ENCODE measurements at places on chromosomes 5 and 9. TPM values are rescaled to one million over a fixed set of nuclear protein-coding genes. Genes with fewer than 3 reads are reported as not detected.

- DNase-seq, result no peak
- no peaks in the 10 kb centered on the region for H3K27me3 ChIP-seq
- H3K36me3 ChIP-seq, result no peaks in the 10 kb centered on the region
- no peak overlapping the region for H3K4me3 ChIP-seq
These were observed 10.5 kb downstream of the PJA2 start for GRCh38 chr5:109399092-109399759.

The IFNA6 gene
- not detected for polyA plus RNA-seq

The FSTL4 gene
- 0.07 TPM for polyA plus RNA-seq

- H3K4me3 ChIP-seq, result no peak overlapping the region
- no peaks in the 10 kb centered on the region for H3K36me3 ChIP-seq
- H3K27ac ChIP-seq, result no peak overlapping the region
- H3K4me1 ChIP-seq, result peaks cover 3% of the 10 kb centered on the region
- H3K27me3 ChIP-seq, result no peaks in the 10 kb centered on the region
- DNase-seq, result no peak
These were observed 7.6 kb downstream of the SLC31A2 start for GRCh38 chr9:113158446-113158845.

The NDUFA8 gene
- 88.0 TPM for polyA plus RNA-seq

The SLC6A18 gene
- not detected for polyA plus RNA-seq

GRCh38 chr5:60262576-60263295, 369.2 kb upstream of the PDE4D start:
- no peak overlapping the region for H3K27ac ChIP-seq
- H3K4me3 ChIP-seq, result no peak overlapping the region
- DNase-seq, result no peak
- H3K27me3 ChIP-seq, result no peaks in the 10 kb centered on the region
- no peaks in the 10 kb centered on the region for H3K4me1 ChIP-seq
- H3K36me3 ChIP-seq, result no peaks in the 10 kb centered on the region

GRCh38 chr5:137622850-137623249, 113.0 kb downstream of the KLHL3 start:
- H3K4me1 ChIP-seq, result peaks cover 3% of the 10 kb centered on the region
- H3K36me3 ChIP-seq, result no peaks in the 10 kb centered on the region
- no peak overlapping the region for H3K27ac ChIP-seq
- H3K27me3 ChIP-seq, result no peaks in the 10 kb centered on the region
- DNase-seq, result peak; percentile 18

GRCh38 chr5:158838781-158839180, 260.9 kb downstream of the EBF1 start:
- H3K27me3 ChIP-seq, result no peaks in the 10 kb centered on the region
- no peak overlapping the region for H3K4me3 ChIP-seq
- no peak for DNase-seq
- peaks cover 1% of the 10 kb centered on the region for H3K4me1 ChIP-seq

DNA sequence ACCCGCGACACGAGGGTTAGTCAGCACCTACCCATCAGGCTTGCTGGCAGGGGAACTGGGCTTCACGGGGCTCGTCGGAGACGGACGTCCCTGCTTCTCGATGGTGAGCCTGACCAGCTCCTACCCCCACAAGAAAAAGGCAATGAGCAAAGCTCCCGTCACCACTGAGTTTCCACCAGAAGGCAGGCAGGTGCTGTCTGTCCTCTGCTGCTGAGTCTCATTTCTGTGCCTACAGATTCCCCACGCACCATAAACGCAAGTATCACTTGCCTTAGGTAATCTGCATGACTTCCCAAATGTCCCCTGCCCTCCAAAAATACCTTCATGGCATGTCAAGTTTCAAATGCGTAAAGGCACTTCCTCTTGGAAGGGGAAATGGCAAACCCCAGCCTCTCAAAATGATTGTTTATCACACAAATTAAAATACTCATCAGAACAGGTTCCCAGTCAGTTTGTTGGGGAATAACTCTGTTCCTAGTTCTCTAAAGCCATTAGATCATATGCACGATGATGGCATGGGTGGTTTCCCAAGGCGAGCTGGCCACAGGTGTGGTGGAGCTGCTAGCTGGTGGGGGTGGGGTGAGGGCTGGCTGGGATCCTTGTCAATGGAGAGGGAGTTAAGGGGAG, 85.0 kb downstream of the PRRT1B start:
- no peak for DNase-seq
- no peaks in the 10 kb centered on the region for H3K4me1 ChIP-seq
- no peak overlapping the region for H3K4me3 ChIP-seq
- no peak overlapping the region for H3K27ac ChIP-seq
- no peaks in the 10 kb centered on the region for H3K36me3 ChIP-seq

- no peak for DNase-seq
- no peak overlapping the region for H3K4me3 ChIP-seq
- no peaks in the 10 kb centered on the region for H3K4me1 ChIP-seq
- H3K36me3 ChIP-seq, result no peaks in the 10 kb centered on the region
- no peak overlapping the region for H3K27ac ChIP-seq
- H3K27me3 ChIP-seq, result peaks cover 3% of the 10 kb centered on the region
These were observed 63.7 kb downstream of the SHOC1 start for GRCh38 chr9:111730937-111731567.

The KIF12 gene
- polyA plus RNA-seq, result not detected

DNA sequence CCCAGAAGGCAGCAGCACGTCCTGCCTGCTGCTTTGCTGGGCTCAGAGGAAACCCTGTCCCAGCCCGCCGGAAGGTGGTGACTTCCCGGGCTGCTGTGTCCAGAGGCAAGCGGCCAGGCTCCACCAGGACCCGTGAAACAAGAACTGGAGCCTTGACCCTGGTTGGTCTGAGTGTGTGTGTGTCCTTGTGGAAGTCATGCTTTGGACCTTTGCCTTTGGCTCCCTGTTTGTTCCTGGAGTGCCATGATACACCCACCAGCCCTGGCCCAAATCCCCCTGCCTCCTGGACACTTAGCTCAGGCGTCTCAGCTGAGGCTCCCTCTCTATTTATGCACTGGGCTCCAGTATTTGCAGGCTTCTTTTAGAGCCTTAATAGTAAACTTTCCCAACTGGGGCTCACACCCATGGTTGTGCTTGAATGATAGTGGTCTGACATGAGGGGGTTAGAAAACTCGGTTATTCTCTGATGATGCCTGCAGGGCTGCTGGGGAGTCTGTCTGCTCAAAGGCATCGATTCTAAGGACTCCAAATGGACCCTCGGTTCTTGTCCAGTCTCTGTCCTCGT, 72.2 kb downstream of the C9orf50 start:
- H3K27ac ChIP-seq, result no peak overlapping the region
- H3K4me1 ChIP-seq, result peaks cover 4% of the 10 kb centered on the region
- H3K27me3 ChIP-seq, result no peaks in the 10 kb centered on the region
- H3K36me3 ChIP-seq, result no peaks in the 10 kb centered on the region
- DNase-seq, result peak; percentile 50
- H3K4me3 ChIP-seq, result no peak overlapping the region
